Panc1 (cell line): ENCODE measurements at places on chromosomes 4 and X.

DNA sequence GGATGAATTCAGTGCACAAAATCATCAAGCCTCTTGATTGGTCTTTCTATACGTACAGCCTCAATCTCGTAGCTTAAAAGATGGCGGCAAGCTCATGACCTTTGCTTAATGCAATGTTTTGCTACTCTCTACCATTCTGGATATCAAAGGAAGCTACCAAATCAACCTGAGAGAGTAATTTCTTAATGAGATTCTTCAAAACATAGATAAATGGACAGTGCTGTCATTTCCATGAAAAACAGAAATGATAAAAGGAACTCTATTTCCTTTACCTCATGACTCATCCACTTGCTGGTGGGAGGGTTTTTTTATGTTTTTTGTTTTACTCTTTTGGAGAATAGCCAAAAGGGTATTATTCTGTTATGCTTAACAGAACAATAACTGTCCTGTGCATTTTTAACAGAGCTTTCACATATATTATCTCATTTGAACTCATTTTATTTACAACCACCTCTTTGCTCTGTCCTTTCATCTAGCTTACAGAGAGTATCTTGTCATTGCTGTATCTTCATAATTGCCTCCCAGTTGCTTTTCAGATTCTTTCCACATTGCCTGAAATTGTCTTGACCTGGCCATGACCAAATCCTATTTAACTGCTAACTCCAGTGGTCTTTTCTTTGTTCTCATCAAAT is 138.6 kb upstream of the GPR101 start:
- H3K36me3 ChIP-seq, result no peaks in the 10 kb centered on the region
- DNase-seq, result no peak
- no peaks in the 10 kb centered on the region for H3K4me1 ChIP-seq
- H3K4me3 ChIP-seq, result no peak overlapping the region

DNA sequence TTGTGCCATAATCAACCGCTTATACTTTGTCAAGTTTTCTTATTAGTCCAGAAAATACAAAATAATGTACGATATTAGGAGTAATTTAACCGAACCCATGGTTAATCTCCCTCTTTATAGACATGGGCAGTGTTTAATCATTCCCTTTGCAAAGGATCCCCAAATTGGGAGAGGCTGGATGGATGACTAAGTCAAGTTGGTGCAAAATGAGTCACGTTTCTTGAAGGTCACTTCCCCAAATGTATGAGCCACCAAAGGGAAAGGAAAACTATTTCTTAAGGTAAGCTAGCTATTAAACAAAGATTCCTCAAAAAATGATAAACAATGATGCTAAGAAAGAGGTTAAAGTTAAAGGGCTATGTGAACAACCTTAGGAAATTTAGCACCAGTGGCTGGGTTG is 17.5 kb downstream of the MAML3 start:
- no peak overlapping the region for H3K4me3 ChIP-seq
- no peak for DNase-seq
- peaks cover 70% of the 10 kb centered on the region for H3K4me1 ChIP-seq
- H3K36me3 ChIP-seq, result no peaks in the 10 kb centered on the region

- no peaks in the 10 kb centered on the region for H3K36me3 ChIP-seq
- H3K4me3 ChIP-seq, result no peak overlapping the region
- H3K27ac ChIP-seq, result no peak overlapping the region
- no peak for DNase-seq
- no peaks in the 10 kb centered on the region for H3K4me1 ChIP-seq
- H3K27me3 ChIP-seq, result no peaks in the 10 kb centered on the region; the same call in 1 of the 2 replicates
These were observed 26.4 kb upstream of the HPGDS start for GRCh38 chr4:94369046-94369445.

- H3K27me3 ChIP-seq, result no peaks in the 10 kb centered on the region
- no peaks in the 10 kb centered on the region for H3K4me1 ChIP-seq
- no peak for DNase-seq
- no peaks in the 10 kb centered on the region; the same call in 1 of the 2 replicates for H3K36me3 ChIP-seq
- H3K27ac ChIP-seq, result no peak overlapping the region
These were observed 402.4 kb upstream of the NDST4 start for GRCh38 chr4:115515772-115516171.

- no peaks in the 10 kb centered on the region for H3K27me3 ChIP-seq
- H3K4me1 ChIP-seq, result peaks cover 6% of the 10 kb centered on the region
These were observed 37.6 kb downstream of the SEPTIN11 start for GRCh38 chr4:76987153-76987591.

DNA sequence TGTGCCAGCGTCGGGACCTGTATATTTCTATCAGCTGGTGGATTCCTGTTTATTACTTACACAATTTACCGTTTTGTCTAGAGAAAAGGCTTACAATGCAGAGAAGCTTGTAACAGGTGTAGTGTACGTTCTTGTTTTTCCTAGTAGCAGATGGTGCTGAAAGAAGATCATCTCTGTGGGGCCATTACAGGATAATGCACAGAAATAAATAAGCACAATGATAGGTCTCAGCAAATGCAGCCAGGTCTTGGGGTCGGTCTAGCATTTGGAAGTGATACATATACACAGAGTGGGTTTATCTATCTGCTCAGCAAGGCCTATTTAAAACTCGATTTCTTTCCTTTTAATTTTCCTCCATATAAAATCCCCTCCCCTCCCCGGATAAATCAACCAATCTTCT is 180.9 kb upstream of the LCORL start:
- no peak overlapping the region for H3K27ac ChIP-seq
- H3K4me1 ChIP-seq, result no peaks in the 10 kb centered on the region
- DNase-seq, result no peak
- no peaks in the 10 kb centered on the region for H3K36me3 ChIP-seq
- no peaks in the 10 kb centered on the region for H3K27me3 ChIP-seq
- no peak overlapping the region for H3K4me3 ChIP-seq

DNA sequence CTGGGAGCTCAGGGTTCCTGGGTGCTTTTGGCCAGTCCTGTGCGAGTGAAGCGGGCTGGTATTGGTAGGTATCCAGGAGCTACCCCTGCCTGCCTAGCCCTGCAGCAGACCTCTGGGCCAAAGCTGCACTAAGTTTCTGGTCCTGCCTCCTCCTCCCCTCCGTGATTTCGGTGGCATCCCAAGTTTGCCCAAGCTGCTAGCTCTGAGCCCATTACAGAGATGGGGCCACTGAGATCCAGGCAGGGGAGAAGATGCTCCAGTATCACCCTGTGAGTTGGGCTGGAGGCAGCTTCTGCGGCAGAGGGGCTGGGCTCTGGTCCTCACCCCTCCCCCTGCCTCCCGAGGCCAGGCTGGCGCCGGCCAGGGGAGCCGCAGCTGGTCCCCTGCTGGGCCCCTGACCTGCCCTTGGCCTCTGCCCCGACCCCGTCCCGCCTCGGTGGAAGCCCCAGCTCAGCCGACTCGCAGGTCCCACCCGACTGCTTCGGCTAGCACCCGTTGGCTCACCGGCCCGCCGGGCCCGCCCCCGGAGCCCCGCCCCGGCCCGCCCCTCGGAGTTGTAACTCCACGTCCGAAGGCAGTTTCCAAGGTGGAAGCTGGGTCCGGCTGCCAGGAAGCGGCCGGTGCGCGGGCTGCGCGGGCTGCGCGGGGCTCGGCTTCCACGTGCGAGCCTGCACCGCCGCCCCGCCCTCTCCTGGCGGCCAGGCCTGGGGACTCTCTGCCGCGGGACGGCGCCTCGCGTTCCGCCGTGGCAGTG is at the start of gene DUSP9:
Gene DUSP9 (plus strand): TSS at position 584 of the 754 bp plus-strand sequence. CDS start 751 bp downstream, outside the sequence.
- H3K27me3 ChIP-seq, result peaks cover 4% of the 10 kb centered on the region
- no peak for DNase-seq
- no peak within 1 kb of the TSS for H3K27ac ChIP-seq
- H3K36me3 ChIP-seq, result no peaks in the 10 kb centered on the region
- peak within 1 kb of the TSS; percentile 34 for H3K4me3 ChIP-seq
- H3K4me1 ChIP-seq, result peaks cover 6% of the 10 kb centered on the region; the same call in 1 of the 2 replicates

- no peaks in the 10 kb centered on the region for H3K27me3 ChIP-seq
- H3K4me1 ChIP-seq, result peaks cover 3% of the 10 kb centered on the region; the same call in 1 of the 2 replicates
- H3K36me3 ChIP-seq, result no peaks in the 10 kb centered on the region
- no peak for DNase-seq
- no peak overlapping the region for H3K4me3 ChIP-seq
These were observed 1.9 kb downstream of the GASK1B start for GRCh38 chr4:158170691-158171561.

DNA sequence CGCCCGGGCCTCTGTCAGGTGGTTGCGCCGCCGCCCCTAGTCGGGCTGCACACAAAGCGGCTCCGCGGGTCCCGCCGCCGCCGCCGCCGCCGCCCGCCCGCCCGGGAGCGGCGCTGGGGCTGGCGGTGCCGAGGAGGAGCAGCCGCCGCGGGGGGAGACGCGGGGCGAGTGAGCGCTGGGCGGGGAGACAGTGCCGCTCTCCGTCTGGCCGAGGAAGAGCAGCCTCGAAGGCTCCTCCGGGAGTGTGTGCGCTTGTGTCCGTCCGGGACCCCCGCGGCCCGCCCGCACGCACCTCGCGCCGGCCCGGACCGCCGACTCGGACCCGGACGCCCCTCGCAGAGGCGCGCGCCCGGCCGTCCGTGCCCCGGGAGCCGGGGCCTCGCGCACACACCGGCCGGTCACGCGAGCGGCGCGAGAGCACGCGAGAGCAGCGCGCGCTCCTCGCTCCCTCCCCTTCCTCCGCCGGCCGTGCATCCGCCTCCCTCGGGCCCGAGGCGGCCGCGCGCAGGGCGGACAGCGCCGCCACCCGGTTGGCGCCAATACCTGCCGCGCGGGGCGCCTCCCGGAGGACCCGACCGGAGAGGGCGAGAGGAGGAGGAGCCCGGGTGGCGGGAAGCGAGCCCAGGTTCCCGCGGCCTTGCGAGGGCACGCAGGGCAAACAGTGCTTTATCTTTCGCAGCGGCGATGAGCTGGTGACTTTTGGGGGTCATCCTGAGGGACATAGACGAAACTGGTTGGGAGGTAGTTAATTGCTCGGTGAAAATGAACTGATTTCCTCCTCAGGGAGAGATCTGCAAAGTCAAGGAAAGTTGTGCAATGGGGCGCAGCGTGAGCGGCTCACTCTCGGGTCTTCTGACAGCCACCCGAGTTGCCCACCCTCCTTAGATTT is at the start of gene PDS5A:
Gene PDS5A (minus strand): TSS at position 423 of the 889 bp plus-strand sequence. CDS start 1,334 bp downstream, outside the sequence.
- peaks cover 6% of the 10 kb centered on the region for H3K36me3 ChIP-seq
- peak within 1 kb of the TSS; percentile 60 for H3K4me3 ChIP-seq

GRCh38 chrX:121014826-121015225 is 29.3 kb upstream of the CT47A1 start:
- H3K27me3 ChIP-seq, result no peaks in the 10 kb centered on the region
- no peak overlapping the region for H3K4me3 ChIP-seq
- H3K36me3 ChIP-seq, result no peaks in the 10 kb centered on the region

DNA sequence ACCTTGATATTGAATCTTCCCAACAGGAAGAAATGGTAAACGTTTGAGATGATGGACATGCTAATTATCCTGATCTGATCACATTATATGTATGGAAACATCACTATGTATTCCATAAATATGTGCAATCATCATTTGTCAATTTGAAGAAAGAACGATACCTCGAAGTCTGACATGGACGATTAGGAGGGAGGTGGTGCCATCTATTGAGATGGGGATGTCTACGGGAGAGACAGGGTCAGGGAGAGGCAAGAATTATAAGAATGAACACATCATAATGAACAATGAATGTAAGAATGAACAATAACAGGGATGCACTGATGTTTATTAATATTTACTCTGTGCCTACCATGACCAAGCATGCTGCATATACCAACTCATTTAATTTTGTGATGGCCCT is 93.7 kb upstream of the SOD3 start:
- no peaks in the 10 kb centered on the region for H3K27me3 ChIP-seq
- H3K4me3 ChIP-seq, result no peak overlapping the region
- H3K4me1 ChIP-seq, result no peaks in the 10 kb centered on the region
- no peaks in the 10 kb centered on the region for H3K36me3 ChIP-seq
- no peak for DNase-seq

GRCh38 chr4:184322328-184323025 is 104.8 kb upstream of the ENPP6 start:
- no peaks in the 10 kb centered on the region for H3K27me3 ChIP-seq
- no peak overlapping the region for H3K27ac ChIP-seq
- no peak overlapping the region for H3K4me3 ChIP-seq

GRCh38 chrX:154737136-154737535 is 13.7 kb downstream of the GAB3 start:
- no peak for DNase-seq
- H3K4me1 ChIP-seq, result peaks cover 66% of the 10 kb centered on the region
- peak overlapping the region; percentile 89 for H3K27ac ChIP-seq

- H3K27ac ChIP-seq, result no peak overlapping the region
- H3K27me3 ChIP-seq, result no peaks in the 10 kb centered on the region
- H3K4me1 ChIP-seq, result no peaks in the 10 kb centered on the region
- no peaks in the 10 kb centered on the region for H3K36me3 ChIP-seq
These were observed 313.9 kb downstream of the TECRL start for GRCh38 chr4:64095398-64095797.

GRCh38 chrX:82945332-82945731 is 562.8 kb upstream of the POU3F4 start:
- H3K27ac ChIP-seq, result no peak overlapping the region
- H3K27me3 ChIP-seq, result no peaks in the 10 kb centered on the region
- H3K4me1 ChIP-seq, result no peaks in the 10 kb centered on the region
- no peak for DNase-seq

DNA sequence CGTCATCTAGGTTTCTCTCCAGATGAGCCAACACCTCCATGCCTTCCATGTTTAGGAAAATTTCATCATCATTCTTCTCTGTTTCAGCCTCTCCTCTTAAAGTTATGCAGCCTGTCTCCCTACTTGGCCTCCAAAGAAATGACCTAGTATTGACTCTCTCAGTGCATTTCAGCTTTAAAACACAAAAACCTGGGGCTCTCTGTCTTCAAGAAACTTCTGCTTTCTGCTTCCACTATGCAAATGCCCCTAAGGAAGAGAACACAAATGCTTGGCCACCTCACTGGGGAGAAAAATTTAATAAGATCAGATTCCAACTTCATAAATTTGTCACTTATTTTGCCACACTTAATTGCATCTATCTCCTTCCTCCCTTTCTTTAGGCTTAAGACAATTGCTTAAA is 93.3 kb downstream of the GPRIN3 start:
- H3K4me3 ChIP-seq, result no peak overlapping the region
- H3K27ac ChIP-seq, result no peak overlapping the region
- H3K36me3 ChIP-seq, result no peaks in the 10 kb centered on the region

DNA sequence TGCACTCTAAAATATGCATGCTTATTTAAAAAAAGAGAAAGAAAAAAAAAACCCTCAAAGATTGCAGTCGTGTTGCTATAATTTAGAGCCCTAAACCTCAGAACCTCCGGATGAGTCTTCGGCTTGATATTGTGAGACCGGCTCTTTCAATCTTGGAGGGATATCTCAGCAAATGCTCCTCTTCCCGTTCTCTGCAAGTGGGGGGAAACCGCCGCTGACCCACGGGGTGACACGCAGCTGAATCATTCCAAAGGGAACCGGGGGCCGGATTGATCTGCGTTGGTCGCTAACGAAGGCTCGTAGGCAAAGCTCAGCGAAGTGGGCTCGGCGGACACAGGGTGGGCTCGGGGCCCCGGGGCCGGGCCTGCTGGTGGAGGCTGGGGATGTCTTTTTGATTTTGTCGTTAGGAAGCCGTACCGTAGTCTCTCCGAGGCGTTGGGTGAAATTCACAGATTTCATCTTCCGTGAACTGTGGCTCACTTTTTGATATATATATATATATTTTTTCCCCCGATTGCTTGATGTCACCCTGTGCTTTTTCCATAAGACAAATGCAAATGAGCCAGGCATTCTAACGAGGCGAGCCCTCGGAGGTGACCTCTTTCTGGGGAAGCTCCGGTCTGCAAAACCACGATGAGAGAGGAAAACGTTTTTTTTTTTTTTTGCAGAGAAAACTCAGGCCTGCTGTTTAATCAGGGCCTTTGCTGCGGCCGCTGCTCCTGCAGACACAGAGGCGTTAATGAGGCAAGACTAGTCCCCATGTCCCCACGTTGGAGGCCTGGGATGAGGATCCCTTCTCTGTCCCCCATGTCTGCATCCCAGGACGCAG is 110.7 kb upstream of the PPP2R3B start:
- no peaks in the 10 kb centered on the region for H3K4me1 ChIP-seq
- H3K27ac ChIP-seq, result no peak overlapping the region
- no peaks in the 10 kb centered on the region for H3K36me3 ChIP-seq
- no peak for DNase-seq
- no peak overlapping the region for H3K4me3 ChIP-seq
